ENCODE measurements at places on chromosomes 13 and 19. TPM values are rescaled to one million over a fixed set of nuclear protein-coding genes. Genes with fewer than 3 reads are reported as not detected.

ZNF878 gene
- not detected for total RNA-seq

ZNF541 gene
- not detected for total RNA-seq

F7 gene
- total RNA-seq: not detected

DNA sequence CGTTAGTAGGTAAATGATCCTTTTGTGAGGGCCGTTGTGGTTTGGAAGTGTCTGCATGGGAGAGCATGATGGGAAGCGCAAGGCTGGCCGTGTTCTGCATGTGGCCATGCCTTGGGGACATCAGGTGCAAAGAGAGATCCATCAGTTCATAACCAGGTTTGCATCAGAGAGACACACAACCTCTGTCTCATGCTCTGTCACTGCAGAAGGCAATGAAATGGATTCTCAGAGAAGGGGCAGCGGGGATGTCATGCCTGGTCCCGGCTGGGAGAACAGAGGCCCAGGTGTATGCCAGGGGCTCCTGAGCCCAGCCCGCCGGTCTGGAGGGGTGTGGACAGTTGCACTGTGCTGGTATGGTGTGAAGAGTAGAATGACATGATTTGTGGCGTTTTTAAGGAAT lies 60.2 kb downstream of the GGACT start:
- no peak for DNase-seq

OXGR1 gene
- 2.0 TPM for total RNA-seq

- DNase-seq: no peak
These were observed 9.3 kb downstream of the LILRA4 start for GRCh38 chr19:54329476-54330165.

DNA sequence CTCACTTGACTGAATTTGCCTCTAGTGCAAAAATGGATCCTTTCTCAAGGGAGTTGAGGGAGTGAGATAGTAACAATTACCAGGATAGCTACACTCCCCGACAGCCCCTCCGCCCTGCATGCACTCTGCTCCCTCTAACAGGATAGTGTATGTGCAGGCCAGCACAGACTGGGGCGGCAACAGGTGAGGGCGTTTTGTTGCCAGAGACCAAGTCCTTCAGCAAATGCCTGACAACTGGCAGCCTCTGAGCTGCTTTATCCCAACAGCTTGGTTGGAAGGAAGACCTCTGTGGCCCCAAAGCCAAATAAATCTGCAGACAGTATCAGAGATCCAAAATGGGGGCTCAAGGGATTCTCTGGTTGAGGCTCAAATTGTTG lies 86.6 kb downstream of the SLC7A1 start:
- DNase-seq: no peak

GRCh38 chr19:8639821-8640401 lies 9.5 kb downstream of the NFILZ start:
- no peak for DNase-seq

GRCh38 chr13:30443957-30444404 lies 21.7 kb downstream of the UBE2L5 start:
- DNase-seq: no peak

ZNF14 gene
- 10.0 TPM for total RNA-seq

GRCh38 chr19:56099638-56100539 lies 21.2 kb downstream of the ZNF787 start:
- DNase-seq: no peak

DNA sequence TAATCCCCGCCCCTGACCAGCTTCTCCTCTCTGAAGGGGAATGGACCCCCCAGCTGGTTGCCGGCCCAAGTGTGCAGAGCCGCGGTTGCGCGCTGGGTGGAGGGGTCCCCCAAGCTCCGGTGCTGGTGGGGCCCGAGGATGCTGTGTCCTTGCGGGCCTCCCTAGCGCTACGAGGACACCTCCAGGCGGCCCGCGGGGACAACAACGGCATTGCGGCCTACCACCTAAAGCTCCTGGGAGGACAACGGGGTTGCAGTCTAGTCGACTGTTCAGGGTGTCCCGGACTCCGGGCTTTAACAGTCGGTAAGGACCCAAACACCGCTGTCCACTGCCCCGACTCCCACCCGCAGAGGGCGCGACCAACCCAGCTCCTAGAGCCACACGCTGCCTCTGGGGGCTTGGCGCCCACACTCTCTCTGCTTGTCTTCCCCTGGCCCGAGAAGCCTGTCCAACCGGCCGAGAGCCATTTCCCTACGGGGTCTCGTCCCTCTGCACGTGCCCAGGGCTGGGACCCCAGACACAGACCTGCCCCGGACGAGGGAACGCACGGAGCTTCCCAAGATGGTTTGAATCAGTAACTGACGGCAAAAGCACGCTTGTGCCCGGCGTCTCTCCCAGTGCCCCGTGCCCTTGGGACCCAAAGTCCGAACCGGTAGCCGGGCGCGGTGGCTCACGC lies 927 bp upstream of the SDHAF1 start:
- DNase-seq: peak; percentile 38

DNA sequence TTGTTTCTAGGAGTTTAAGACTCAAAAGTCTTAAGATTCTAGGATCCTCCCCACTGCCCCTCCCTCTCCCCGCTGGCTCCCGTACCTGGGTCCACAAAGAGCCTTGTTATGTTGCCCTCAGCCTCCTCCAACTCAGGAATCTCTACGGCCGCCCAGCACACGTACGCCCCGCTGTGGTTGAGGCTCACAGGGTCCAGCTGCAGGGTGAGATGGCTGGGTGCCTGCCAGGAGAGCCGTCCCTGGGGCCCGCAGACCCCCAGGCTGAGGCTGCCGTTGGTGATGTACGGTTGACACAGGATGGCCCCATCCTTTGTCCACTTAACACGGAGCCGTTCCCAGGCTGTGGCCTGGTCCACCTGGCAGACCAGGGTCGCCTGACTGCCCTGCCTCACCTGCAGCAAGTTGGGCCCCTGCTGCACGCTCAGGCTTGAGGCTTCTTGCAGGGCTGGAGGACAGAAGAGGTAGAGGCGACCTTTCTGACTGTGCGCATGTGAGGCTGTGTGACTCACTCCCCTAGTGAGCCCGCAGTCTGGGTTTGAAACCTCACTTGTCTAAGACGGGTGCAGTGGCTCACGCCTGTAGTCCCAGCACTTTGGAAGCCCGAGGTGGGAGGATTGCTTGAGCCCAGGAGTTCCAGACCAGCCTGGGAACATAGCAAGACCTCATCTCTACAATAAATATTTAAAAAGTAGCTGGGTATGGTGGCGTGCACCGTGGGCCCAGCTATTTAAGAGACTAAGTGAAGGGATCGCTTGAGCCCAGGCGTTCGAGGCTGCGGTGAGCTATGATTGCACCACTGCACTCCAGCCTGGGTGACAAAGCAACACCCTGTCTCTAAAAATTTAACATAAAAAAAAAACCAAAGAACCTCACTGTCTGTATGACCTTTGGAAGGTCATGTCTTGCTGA lies 4.0 kb downstream of the TMIGD2 start:
- no peak for DNase-seq

- DNase-seq: no peak
These were observed 57.4 kb downstream of the ATP11A start for GRCh38 chr13:112747256-112747655.

GFY gene
- total RNA-seq: not detected

CYSLTR2 gene
- 0.14 TPM for total RNA-seq

FSD1 gene
- 0.68 TPM for total RNA-seq

CEACAM16 gene
- total RNA-seq: not detected

GRCh38 chr13:97388373-97388772 lies 45.6 kb upstream of the RAP2A start:
- DNase-seq: no peak

DNA sequence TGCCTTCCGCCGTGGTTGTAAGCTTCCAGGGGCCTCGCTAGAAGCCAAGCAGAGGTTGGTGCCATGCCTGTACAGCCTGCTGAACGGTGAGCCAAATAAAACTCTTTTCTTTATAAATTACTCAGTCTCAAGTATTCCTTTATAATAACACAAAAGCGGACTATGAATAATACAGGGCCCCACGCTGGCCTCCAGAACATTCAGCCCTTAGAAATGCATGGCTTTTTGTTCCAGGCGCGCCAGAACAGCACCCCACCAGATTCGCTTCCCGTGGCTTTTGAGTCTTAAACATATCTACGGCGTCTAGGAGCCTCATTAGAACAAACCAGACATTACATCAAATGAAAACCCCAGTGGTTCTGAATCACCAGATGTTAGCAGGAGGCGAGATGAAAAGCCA lies 75.1 kb downstream of the SLC15A1 start:
- no peak for DNase-seq

ZNF723 gene
- total RNA-seq: not detected

ZNRF4 gene
- total RNA-seq: not detected

- no peak for DNase-seq
These were observed 10.0 kb downstream of the ATP7B start for GRCh38 chr13:52001120-52001731.

GRCh38 chr13:107822006-107822405 lies 393.3 kb downstream of the LIG4 start:
- DNase-seq: no peak

OR7A5 gene
- total RNA-seq: not detected

- DNase-seq: no peak
These were observed 20.9 kb downstream of the MAST3 start for GRCh38 chr19:18118420-18119012.

DNA sequence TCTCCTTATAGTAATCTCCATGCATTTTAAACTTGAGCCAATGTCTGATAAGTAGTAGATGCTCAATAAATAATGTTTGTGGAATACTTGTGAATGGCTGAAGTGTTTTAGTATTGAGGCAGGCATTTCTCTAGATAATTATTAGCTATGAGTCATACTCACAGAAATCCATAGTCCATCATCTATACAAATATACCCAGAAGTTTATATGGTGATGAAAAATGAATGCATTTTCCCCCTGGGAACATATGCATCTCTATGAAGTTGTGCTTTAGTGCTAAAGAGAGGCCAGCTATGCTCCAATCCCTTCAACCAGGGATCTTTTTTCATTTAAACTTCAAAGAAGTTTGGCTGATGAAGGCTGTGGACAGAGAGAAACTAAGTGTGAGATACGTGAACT lies 17.2 kb downstream of the MBNL2 start:
- no peak for DNase-seq

C1QTNF9 gene
- 0.48 TPM for total RNA-seq

DNA sequence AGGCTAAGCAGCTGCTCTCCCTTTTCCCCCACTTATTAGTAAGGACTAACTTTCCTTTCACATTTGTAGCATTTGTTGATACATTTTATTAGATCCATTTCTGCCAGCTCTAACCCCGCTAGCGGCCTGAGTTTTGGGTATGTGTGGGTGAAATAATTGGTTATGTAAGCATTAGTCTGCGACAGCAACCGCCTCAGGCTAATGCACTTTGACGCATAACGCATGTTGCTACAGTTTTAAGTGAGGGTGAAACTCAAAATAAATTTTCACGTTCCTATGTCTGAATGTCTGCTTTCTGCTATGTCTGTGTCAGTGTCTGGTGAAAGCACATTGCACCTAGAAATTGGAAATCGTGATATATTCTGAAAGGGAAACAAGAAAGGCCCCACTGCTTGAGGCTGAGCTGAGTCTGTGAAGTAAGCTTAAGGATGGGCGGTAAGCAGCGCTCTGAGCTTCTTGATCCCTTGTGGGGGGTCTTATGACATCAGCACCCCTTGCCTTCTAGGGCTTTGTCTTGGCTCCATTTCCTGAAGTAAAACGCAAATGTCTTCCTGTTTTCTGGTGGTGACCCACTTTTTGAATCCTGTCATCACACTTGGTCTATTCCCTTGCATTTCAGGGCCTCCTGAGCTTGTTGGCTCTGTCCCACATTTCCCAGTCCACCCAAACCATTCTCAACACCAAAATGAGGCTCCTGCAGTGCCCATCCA lies 648.3 kb upstream of the ARGLU1 start:
- DNase-seq: no peak

- no peak for DNase-seq
These were observed 165.1 kb downstream of the PCCA start for GRCh38 chr13:100254002-100254401.

IGFL2 gene
- not detected for total RNA-seq

CRLF1 gene
- 6.0 TPM for total RNA-seq

GRCh38 chr19:32708457-32708856 lies 11.1 kb upstream of the TDRD12 start:
- no peak for DNase-seq

- DNase-seq: no peak
These were observed 305.1 kb upstream of the SLC10A2 start for GRCh38 chr13:103371271-103371670.

GRCh38 chr19:33430674-33431277 lies 57.3 kb downstream of the CEBPG start:
- DNase-seq: peak; percentile 67

- no peak for DNase-seq
These were observed 1370.3 kb upstream of the MIR17HG start for GRCh38 chr13:89977203-89977602.

DNA sequence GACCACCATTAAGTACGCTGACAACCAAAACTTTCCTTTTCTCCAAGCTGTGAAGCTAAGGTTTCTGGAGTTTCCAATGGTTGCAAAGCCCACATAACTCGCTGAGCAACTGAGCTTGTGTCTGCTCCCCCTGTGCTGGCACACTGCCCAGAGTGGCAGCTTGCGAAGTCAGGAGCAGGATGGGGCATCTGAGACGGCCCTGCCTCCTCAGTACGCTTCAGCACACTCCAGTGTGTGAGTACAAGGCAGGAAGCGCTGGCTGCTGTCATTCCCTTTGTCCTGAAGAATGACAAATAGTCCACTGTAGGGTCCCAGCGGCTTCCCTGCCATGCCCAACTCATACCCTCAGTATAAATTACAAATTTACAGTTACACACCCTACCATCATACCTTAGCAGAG lies 51.5 kb downstream of the SKA3 start:
- DNase-seq: no peak

- DNase-seq: no peak
These were observed 344.5 kb upstream of the TMTC4 start for GRCh38 chr13:101019126-101019525.

DNA sequence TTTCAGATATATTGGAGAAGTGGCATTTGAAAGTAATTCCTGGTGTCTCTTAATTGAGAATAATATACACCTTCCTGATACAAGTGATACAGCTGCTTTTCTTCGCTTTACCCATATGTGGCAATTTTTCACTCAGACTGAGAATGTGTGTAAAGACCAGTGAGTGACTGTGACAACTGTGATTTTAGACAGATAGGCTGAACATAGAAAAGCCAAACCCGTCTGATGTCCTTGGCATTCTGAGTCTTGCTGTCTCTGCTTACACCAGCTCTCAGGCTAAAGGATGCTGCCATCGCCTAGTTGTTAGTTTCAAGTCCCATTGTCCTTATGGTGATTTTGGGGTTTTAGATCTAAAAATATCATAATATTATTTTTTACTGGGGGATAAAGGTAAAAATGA lies 492.6 kb downstream of the RFC3 start:
- no peak for DNase-seq

- DNase-seq: peak; percentile 81
These were observed 17.2 kb downstream of the RASA3 start for GRCh38 chr13:114115191-114115671.

SIGLEC8 gene
- not detected for total RNA-seq

LGALS7B gene
- total RNA-seq: not detected

- DNase-seq: no peak
These were observed 686 bp upstream of the RNF126 start for GRCh38 chr19:663682-664117.
